Immature natural killer cell (primary cell): ENCODE measurements at places on chromosomes 2 and 18.

DNA sequence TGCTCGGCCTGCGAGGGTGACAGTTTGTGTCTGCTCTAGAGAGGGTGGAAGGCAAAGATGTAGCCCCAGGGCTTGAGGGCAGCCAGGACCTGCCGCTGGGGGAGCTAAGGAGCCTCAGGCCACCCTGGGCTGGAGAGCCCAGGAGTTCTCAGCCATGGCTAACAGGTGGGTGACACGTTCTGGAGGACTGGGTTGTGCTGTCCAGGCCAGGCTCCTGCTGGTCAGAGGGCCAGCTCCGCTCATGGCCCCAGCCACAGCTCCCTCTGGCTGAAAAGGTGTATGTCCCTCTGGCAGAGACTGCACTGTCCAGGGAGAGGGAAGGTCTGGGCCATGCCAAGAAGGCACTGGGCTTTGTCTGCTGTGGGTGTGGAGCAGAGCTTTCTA, 19.2 kb downstream of the TMEM185B start:
- no peak for DNase-seq

- DNase-seq: no peak
Measured at GRCh38 chr2:24672589-24672988, 120.6 kb downstream of the PTRHD1 start.

GRCh38 chr2:234251326-234252271, 201.1 kb downstream of the SPP2 start:
- DNase-seq: no peak

DNA sequence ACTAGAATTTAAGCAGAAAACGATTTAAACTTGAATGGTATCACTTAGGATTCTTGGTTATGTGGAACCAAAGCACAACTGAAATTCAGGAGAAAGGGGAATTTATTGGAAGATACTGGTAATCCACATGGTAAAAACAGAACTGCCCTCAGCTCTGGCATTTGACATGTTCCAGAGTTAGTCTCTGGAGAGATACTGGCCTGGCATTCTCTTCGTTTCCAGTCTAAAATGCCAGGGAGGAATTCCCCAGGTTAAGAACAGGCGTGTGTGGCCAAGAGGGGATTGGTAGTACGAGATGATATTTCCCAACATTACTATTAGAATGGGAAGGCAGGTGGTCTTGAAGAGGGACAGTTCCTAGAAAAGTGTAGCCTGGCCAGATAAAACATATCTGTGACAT, 68.5 kb upstream of the TXNDC2 start:
- DNase-seq: no peak
